Astrocyte (in vitro differentiated cells and primary cell): ENCODE measurements at places on chromosomes 6 and 20. TPM values are rescaled to one million over a fixed set of nuclear protein-coding genes. Genes with fewer than 3 reads are reported as not detected.
A peak's percentile ranks its signal among the peaks of the same experiment; 100 is the strongest.

GRCh38 chr6:26003102-26003694 lies 40.6 kb downstream of the TRIM38 start:
- no peaks in the 10 kb centered on the region for H3K27me3 ChIP-seq
- no peaks in the 10 kb centered on the region for H3K4me1 ChIP-seq
- no peaks in the 10 kb centered on the region for H3K36me3 ChIP-seq
- no peak overlapping the region for H3K27ac ChIP-seq
- no peak overlapping the region for H3K4me3 ChIP-seq

WFDC12 gene
- not detected in 2 replicates for total RNA-seq

GRCh38 chr6:161237176-161237575 lies 36.7 kb downstream of the AGPAT4 start:
- no peak overlapping the region for H3K27ac ChIP-seq
- H3K4me3 ChIP-seq, result no peak overlapping the region

YWHAB gene
- total RNA-seq, result 228 and 236 TPM in 2 replicates

DNA sequence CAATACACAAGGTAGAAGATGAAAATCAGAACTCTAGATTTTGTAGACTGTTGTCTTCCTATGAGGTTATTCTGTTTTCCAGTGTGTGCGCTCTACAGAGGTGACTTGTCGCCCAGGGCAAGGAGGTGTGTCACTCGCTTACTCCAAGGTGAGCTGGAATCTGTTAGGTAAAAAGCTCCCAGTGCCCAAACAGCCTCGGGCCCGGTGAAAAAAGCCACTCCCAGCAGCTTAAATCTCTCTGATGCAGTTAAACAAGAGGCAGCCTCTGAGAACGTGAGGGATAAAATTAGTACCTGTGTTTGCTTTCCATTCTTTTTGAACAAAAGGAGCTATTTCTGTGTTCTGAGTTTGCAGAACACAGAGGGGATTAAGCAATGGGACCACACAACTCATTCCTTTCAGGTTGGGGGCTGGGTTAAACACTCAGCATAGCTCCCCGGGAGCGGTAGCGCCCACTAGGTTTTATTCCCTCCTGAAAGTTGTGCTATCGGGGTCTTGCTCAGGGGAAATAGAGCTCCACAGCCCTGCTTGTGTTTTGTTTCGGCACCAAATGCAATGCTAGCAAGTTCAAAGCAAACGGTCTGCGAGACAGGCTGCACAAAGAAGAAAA lies 181.2 kb downstream of the FOXA2 start:
- H3K4me1 ChIP-seq, result no peaks in the 10 kb centered on the region
- H3K4me3 ChIP-seq, result peak overlapping the region; percentile 49
- no peaks in the 10 kb centered on the region for H3K36me3 ChIP-seq
- peaks cover 8% of the 10 kb centered on the region for H3K27me3 ChIP-seq
- DNase-seq, result no peak
- H3K27ac ChIP-seq, result no peak overlapping the region

DNA sequence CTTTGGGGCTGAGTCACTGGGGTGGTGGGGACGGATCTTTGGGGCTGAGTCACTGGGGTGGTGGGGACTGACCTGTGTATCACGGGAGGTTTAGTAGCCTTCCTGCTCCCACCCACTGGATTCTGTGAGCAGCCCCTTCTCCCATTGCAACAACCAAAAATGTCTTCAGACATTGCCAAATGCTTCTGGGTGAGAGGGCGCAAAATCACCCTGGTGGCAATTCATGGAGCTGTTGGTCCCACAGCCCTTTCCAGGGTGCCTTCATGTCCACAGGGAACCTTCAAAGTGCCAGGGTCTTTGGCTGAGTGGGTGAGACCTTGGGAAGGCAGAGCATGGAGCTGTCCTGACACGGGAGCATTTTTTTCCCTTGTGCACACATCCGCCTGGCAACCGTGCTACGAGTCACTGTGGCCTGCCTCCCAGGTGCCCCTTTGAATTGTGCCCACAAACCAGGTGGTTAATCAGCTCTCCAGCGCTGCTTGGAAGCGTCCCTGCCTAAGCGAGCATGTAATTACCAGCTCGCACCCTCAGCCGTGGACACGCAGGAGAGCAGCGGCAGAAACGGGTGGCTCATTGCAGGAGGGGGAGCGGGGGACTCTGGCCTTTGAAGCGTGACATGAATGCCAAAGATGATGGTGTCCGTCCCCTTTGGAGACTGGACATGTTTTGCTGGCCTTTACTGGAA lies 27.4 kb upstream of the APCDD1L start:
- H3K27ac ChIP-seq, result peak overlapping the region; percentile 87
- peak; percentile 55 for DNase-seq
- peak overlapping the region; percentile 17 for H3K4me3 ChIP-seq
- peaks cover 30% of the 10 kb centered on the region for H3K4me1 ChIP-seq
- H3K27me3 ChIP-seq, result no peaks in the 10 kb centered on the region

GRCh38 chr6:7818257-7819214 lies 92.1 kb downstream of the TXNDC5 start:
- no peak overlapping the region for H3K4me3 ChIP-seq
- no peak overlapping the region for H3K27ac ChIP-seq
- no peaks in the 10 kb centered on the region for H3K36me3 ChIP-seq
- DNase-seq, result no peak
- H3K27me3 ChIP-seq, result no peaks in the 10 kb centered on the region
- peaks cover 5% of the 10 kb centered on the region for H3K4me1 ChIP-seq

GRCh38 chr6:45226081-45226480 lies 102.0 kb upstream of the RUNX2 start:
- DNase-seq, result no peak
- H3K36me3 ChIP-seq, result no peaks in the 10 kb centered on the region
- no peak overlapping the region for H3K4me3 ChIP-seq
- no peak overlapping the region for H3K27ac ChIP-seq

DNA sequence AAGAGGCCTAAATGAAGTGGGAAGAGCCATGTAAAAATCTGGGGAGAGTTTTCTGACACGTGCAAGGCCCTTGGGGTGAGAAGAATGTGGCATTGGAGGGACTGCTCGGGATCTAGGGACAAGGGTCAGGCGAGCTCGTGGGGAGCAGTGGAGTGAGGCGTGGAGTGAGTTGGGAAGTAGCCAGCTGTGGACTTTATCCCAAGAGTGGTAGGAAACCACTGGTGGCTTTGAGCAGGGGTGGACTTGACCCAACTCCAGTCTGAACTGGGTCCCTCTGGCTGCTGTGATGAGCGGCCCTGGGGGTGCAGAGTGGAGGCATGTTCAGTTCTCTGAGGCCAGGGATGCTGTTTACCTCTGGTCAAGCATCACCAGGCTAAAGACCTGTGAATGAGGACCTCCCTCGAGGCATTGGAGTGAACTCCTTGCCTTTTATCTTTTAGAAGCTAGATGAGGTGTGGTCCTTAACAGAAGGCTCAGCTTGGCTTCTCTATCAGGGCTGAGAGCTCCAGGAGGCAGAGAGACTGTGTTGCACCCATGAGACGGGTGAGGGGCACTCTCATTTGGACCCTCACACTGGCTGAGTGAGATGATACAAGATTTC lies 20.6 kb downstream of the SLC22A1 start:
- no peak overlapping the region for H3K27ac ChIP-seq
- H3K4me1 ChIP-seq, result peaks cover 21% of the 10 kb centered on the region
- H3K36me3 ChIP-seq, result no peaks in the 10 kb centered on the region
- DNase-seq, result no peak

EPPIN gene
- not detected in 2 replicates for total RNA-seq

GRCh38 chr6:105120570-105120969 lies 59.2 kb downstream of the POPDC3 start:
- no peaks in the 10 kb centered on the region for H3K27me3 ChIP-seq
- H3K36me3 ChIP-seq, result no peaks in the 10 kb centered on the region
- H3K4me3 ChIP-seq, result no peak overlapping the region
- no peaks in the 10 kb centered on the region for H3K4me1 ChIP-seq
- H3K27ac ChIP-seq, result no peak overlapping the region

DNA sequence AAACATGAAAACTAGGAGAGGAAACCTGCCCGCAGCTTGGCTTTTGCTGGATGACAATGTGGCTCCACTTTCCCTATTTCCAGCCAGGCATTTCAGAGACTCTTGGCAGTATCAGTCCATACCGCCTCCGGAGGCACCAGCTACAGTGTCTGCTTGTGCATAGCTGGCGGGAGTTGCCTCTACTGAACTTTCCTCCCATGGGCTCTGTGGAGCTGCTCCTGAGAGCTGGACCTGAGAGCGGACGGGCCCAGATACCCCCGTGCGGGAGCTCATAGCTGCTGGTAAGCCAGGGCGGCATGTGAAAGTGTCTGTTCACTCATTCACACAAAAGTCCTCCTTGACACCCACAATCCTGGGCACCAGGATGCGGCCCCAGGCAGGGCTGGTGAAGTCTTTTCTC lies 130.3 kb upstream of the PMEPA1 start:
- H3K4me1 ChIP-seq, result peaks cover 6% of the 10 kb centered on the region
- H3K36me3 ChIP-seq, result no peaks in the 10 kb centered on the region
- H3K27me3 ChIP-seq, result peaks cover 8% of the 10 kb centered on the region
- DNase-seq, result no peak
- H3K4me3 ChIP-seq, result no peak overlapping the region
- H3K27ac ChIP-seq, result no peak overlapping the region

PPP1R3G gene
- 0.39 and 0.70 TPM in 2 replicates for total RNA-seq
